ENCODE measurements at places on chromosomes 1 and 21. TPM values are rescaled to one million over a fixed set of nuclear protein-coding genes. Genes with fewer than 3 reads are reported as not detected.

The DTL gene
- 66.3 TPM for total RNA-seq

- DNase-seq = no peak
Measured at GRCh38 chr1:244144053-244144452, 93.0 kb downstream of the ZBTB18 start.

GRCh38 chr1:231284441-231284840, 43.4 kb downstream of the GNPAT start:
- no peak for DNase-seq

DNA sequence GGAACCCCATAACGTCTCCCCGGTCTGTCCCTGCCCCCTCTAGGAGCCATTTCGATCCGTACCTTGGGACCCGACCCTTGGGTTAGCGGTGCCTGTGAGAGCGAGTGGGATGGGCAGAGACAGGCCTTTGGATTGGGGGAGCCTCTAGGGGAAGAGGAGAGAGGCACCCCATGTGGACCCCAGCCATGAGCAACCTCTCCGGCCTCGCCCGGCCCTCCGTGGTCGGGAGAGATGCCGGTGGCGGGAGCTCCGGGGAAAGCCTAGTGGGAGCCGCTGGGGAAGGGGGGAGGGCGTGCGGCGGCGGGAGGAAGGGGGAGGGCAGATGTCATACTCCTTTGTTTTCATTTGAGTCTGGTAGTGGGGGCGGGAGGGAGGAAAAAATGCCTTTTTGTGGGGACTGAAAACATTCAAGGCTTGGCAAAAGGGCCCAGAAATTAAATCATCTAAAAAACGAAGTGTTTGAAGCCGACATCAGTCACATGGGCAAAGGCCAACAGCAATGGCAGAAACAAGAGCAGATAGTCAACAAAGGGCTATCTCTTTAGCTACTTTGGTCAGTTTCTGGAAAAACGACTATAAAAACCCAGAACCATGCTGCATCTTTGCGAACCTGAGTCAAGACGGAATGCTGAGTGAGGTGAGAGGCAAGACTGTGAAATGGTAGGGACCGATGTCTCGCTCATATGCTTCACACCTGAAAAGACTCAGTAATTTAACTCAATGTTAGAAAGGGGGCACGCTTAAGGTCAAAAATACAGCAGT, 758 bp downstream of the PTBP2 start:
- peak; percentile 23 for DNase-seq

DNA sequence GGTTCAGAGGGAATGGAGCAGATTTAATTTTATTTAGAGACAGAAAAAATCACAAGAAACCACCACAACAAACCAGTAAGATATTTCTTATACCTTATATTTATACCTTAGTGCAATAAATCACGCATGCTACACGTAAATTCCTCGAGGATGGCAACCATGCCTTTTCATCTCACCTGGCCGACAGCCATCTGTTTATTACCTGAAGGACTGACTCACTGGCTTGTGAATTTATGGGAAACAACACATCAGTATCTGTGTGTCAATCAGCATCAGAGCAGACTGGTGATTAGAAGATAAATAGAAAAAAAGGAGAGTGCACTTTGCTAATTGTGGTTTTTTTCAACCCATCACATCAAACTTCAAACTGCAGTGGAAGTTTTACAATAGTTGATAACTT, 58.4 kb downstream of the S1PR1 start:
- DNase-seq = no peak

The CFAP74 gene
- total RNA-seq = not detected

The HSD11B1 gene
- 45.4 TPM for total RNA-seq

DNA sequence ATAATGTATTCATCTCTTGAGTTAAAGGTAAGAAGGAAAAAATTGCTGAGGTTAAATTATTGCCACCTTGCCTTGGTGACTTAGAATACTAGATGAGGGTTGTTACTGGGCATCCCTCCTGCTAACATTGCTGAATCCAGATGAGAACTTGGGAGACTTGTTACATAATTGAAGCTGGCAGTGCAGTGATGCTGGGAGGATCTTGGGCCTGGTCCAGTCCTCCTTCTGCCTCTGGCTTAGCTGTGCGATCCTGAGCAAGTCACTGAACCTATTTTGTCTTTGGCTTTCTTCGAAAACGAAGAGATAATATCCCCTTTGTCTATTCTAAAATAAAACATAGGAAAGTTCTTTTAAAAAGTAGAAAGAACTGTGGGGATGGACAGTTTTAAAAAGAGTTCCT, 244.9 kb upstream of the NRIP1 start:
- no peak for DNase-seq

All from HT1080 (cell line).